ENCODE measurements at places on chromosomes 11 and 22.

DNA sequence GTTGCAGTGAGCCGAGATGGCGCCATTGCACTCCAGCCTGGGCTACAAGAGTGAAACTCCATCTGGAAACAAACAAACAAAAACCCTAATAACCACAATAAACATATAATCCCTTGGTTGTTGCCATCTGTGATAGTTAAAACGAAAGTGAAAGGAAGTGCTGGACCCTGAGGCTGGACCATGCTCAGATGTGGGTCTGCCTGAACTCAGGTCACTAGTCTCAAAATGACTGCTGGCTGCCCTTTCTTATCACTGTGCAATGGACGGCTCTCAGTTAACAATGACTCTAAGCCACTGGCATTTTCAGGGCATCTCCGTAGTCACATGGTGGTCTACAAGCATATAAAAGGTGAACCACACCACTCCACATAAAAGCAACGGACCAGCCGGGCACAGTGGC is 48.2 kb upstream of the FTH1 start:
- no peak for DNase-seq

DNA sequence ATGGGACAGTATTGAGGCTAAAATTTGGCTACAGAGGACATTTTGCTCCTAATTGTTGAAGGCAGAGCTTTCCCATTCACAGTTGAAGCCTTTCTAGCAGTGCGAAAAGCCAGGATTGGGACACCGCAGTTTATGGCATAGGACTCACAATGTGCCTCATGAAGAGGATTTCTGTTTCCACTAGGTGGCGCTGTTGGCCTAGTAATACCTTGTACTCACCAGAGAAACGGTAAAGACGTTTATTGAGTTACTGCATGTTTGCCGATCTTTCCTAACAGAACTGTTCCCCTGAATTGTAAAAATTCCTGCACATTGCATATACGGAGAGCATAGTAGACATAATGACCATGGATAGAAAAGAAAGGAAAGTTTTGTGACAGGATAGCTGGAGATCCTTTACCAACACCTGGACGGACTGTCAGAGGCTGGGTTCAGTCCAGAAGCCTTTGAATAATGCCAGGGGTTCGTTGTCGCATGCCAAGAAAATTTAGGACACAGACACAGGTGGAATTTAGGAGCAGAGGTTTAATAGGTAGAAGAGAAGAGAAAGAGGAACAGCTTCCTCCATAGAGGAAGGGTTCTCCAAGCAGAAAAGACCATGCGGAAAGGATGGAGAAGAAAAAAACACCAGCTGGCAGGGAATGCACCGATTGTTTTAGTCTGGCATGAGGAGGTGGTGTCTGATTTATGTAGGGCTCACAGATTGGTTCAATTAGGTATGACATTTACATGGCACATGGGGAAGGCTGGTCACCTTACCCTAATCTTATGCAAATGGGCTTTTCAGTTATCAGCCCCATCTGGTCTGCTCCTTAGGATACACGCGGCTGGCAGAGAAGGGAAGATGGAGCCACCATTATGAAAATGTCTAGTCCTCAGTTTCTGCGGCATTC is 10.8 kb upstream of the OR51D1 start:
- no peak for DNase-seq

GRCh38 chr11:14894657-14895598 is 2.9 kb upstream of the CYP2R1 start:
- no peak for DNase-seq

DNA sequence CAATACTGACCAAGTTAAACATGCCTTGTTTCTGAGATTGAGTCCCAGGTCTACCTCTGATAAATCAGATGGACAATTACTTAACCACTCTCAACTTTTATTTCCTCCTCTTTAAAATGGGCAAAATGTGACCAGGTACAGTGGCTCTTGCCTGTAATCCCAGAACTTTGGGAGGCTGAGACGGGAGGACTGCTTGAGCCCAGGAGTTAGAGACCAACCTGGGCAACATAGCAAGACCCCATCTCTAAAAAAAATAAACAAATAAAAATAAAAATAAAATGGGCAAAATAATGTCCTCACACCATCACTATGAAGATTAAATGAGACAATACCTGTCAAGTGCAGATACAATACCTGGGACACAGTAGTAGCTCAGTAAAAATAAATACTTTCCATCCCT is 33.0 kb downstream of the FZD4 start:
- no peak for DNase-seq

- no peak for DNase-seq
Measured at GRCh38 chr11:70324376-70325115, 54.1 kb downstream of the PPFIA1 start.

- no peak for DNase-seq
Measured at GRCh38 chr11:32705309-32706033, 89.0 kb downstream of the CCDC73 start.
